Left renal cortex interstitium (tissue), 4 donors: ENCODE measurements at places on chromosomes 11 and 22. TPM values are rescaled to one million over a fixed set of nuclear protein-coding genes. Genes with fewer than 3 reads are reported as not detected.
A peak's percentile ranks its signal among the peaks of the same experiment; 100 is the strongest.

GRCh38 chr22:29609139-29609538 lies 5.7 kb downstream of the NF2 start:
- no peak for DNase-seq

DNA sequence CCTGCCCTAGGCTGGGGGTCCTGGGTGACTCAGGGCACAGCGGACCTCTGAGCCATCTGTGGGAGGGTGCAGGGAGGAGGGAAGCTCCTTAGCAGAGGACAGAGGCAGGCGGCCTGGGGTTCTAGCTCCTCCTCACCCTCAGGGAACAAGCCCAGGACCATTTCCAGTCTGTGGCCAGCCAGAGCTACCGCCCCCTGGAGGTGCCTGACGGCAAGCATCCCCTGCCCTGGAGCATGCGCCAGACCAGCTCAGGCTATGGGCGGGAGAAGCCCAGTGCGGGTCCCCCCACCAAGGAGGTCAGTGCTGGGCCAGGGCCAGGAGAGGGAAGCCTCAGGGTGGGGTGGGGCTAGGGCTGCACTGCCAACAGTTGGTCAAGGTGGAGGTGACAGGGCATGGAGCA lies 26.0 kb upstream of the LRRC10B start:
- no peak for DNase-seq

DNA sequence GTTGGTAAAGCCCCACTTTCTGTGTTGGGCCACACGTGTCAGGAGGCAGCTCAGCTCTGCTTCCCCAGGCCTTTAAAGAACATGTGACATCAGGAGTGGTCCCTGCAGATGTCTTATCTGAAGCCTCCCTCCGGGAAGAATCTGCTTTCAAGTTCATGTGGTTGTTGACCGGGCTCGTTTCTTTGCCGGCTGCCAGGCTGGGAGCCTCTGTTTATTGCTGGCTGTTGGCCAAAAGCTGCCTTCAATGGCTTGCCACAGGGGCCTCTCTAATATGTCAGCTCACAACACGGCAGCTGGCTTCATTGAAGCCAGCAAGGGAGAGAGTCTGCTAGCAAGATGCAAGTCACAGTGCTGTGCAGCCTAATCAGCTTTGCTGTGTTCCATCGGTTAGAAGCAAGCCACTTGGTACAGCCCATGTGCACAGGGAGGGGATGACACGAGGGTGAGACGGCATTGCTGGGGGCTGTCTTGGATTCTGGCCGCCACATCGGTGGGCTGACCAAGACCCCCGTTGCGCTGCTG lies 14.6 kb downstream of the MRGPRF start:
- no peak for DNase-seq

GRCh38 chr11:33320016-33320813 lies 63.0 kb downstream of the HIPK3 start:
- no peak for DNase-seq

- DNase-seq: no peak
These were observed 15.6 kb downstream of the PANX1 start for GRCh38 chr11:94144216-94144615.

- no peak for DNase-seq
These were observed 513.1 kb downstream of the MIAT start for GRCh38 chr22:27170491-27170890.

DNA sequence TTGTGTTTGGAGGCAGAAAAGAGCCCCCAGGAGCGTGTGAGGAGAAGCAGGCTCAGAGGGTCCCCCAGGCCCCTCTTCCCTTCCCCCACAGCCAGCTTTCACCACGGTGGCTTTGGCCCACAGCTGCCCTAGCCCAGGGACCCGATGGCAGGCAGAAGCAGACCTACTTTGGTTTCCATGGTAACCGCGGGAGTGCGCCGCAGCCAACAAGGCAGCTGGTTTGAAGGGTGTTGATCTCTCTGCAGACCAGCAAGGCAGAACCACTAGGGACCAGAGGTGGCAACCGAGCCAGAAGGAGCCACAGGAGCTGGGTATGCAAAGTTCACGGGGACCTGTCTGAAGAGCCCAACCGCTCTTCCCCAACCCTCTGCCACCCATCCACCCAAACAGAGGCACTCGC lies 69.4 kb downstream of the BUD13 start:
- no peak for DNase-seq

- no peak for DNase-seq
These were observed 6.5 kb downstream of the RBFOX2 start for GRCh38 chr22:36022162-36022561.

- no peak for DNase-seq
These were observed 147.1 kb downstream of the CHST1 start for GRCh38 chr11:45518141-45518832.

- DNase-seq: no peak
These were observed 53.2 kb upstream of the NECTIN1 start for GRCh38 chr11:119782006-119782738.

- no peak for DNase-seq
These were observed 8.3 kb downstream of the FDX1 start for GRCh38 chr11:110438017-110438416.

GRCh38 chr11:76334826-76335389 lies 46.0 kb downstream of the THAP12 start:
- DNase-seq: no peak

GRCh38 chr11:44926036-44926435 lies 24.6 kb downstream of the TP53I11 start:
- no peak for DNase-seq

GRCh38 chr22:37448516-37449127 lies 21.3 kb upstream of the ELFN2 start:
- no peak for DNase-seq

DNA sequence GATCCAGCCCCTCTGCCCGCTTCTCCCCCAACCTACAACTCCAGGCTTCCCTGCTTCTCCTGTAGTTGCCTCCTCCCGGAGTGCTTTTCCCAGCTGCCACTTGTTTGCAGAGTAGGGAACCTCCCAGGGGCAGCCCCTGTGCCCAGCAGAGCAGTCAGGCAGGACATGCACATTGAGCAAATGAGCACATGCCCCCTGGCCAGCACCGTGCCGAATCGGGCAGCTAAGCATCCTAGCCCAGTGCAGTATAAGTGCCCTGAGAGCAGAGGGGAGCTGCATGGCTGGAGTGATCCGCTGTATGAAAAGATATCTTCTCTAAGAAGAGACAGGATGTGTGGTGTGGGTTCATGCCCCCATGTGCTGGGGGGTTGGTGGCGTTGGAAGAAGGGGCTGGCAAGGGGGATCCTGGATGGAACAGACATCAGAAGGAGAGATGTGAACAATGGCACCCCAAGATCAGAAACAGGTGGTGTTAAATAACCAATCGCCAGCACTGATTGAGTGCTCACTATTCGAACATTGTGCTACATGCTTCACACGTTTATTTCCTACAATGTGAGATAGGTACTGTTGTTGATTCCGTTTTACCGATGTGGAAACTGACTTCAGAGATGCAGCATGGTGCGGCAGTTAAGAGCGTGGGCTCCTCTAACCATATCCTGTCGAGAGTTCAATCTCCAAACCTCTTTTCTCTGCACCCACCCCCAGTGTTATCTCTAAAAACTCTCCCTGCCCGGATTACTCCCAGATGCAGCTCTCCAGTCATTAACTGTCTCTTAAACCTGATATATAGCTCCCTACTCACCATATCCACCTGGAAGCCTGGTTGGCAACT lies 1.2 kb downstream of the AIP start:
- DNase-seq: no peak

DNA sequence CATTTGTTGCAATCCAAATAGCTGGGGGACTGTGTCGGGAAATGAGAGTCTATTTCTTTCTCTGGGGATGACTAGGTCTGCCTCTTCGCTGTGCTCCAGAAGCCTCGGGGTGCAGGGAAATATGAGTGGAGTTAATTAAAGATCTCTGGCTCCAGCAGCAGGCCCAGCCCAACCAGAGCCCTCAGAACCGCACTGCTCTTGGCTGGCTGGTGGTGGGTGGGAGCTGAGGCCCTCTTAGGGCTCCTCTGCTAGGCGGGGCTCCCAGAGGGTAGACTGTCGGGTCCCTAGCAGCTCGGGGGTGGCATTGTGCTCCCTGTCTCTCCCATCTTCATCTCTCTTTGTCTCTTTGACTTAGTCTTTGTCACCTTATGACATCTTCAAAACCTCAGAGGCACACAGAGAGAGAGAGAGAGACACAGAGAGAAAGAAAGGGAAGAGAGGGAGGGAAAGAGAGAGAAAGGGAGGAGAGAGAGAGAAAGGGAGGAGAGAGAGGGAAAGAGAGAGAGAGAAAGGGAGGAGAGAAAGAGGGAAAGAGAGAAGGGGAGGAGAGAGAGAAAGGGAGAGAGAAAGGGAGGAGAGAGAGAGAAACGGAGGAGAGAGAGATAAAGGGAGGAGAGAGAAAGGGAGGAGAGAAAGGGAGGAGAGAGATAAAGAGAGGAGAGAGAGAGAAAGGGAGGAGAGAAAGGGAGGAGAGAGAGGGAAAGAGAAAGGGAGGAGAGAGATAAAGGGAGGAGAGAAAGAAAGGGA lies 20.2 kb downstream of the MPPED1 start:
- no peak for DNase-seq

DNA sequence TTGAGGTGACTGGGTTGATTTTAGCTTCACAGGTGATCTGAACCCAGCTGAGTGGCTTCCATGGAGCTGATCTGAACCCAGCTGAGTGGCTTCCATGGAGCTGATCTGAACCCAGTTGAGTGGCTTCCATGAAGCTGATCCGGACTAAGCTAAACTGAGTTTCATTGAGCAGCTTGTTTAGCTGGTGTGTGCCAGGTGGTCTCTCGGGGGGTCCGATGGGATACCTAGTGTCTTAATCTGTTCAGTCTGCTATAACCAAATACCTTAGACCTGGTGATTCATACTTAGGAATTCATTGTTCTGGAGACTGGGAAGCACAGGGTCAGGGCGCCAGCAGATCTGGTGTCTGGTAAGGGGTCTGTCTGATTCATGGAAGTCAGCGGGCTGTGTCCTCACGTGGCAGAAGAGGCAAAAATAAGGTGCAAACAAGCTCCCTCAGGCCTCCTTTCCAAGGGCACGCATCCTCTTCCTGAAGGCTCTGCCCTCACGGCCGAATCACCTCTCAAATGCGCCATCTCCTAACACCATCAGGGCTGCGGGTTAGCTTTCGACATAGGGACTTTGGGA lies 52.5 kb upstream of the KCNQ1OT1 start:
- DNase-seq: no peak

DNA sequence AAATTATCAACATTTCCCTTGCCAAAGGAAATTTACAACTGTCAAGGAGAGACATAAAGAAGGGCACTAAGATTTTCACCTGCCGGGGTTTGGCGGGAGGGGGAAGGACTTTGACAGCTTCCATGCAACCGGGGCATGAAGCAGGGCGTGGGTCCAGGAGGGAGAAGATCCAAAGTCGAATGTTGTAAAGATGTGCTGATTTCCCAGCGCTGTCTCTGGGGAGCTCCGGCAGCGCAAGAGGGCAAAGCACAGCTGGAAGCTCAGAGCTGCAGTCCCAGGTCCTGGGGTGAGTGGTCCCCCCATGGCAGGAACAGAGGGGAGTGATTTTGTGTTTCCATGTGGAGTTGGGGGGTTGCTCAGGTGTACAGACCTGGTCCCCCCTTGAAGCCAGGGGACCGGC lies at the start of gene MS4A10:
TSS of gene MS4A10 (plus strand) at position 198 of the 400 bp plus-strand sequence. CDS start 5,003 bp downstream, outside the sequence.
- no peak for DNase-seq

GRCh38 chr11:80349997-80350396 lies 909.2 kb upstream of the TENM4 start:
- DNase-seq: no peak

- DNase-seq: no peak
These were observed 2.9 kb downstream of the BCR start for GRCh38 chr22:23183061-23183698.

- DNase-seq: peak; percentile 57
These were observed 18.2 kb downstream of the ADM start for GRCh38 chr11:10322830-10323792.

GRCh38 chr22:28958611-28959010 lies 75.2 kb downstream of the ZNRF3 start:
- no peak for DNase-seq

DNA sequence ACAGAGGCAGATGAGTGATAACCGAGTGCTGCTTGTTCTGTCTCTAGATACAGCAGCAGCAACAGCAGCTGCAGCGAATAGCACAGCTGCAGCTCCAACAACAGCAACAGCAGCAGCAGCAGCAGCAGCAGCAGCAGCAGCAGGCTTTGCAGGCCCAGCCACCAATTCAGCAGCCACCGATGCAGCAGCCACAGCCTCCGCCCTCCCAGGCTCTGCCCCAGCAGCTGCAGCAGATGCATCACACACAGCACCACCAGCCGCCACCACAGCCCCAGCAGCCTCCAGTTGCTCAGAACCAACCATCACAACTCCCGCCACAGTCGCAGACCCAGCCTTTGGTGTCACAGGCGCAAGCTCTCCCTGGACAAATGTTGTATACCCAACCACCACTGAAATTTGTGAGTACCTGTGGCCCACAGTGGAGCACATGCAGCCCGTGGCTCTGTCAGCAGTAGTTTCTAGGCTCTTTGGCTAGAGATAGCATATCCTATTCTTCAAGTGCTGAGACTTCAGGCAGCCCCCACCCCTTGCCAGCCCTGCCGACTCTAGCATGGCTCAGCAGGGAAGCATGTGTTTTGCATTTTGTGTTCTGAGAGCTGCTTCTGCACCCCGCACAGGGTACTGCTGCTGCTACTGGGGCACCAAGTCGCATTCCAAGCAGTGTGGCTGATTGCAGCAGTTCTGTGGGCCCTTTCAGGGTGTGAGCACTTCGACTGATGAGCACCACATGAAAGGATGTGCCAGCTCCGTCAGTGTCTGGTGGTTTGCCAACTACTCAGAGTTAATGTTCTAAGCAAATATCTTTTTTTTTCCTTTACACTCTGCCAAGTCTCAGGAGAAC lies 59.2 kb downstream of the MED15 start:
- DNase-seq: no peak

DNA sequence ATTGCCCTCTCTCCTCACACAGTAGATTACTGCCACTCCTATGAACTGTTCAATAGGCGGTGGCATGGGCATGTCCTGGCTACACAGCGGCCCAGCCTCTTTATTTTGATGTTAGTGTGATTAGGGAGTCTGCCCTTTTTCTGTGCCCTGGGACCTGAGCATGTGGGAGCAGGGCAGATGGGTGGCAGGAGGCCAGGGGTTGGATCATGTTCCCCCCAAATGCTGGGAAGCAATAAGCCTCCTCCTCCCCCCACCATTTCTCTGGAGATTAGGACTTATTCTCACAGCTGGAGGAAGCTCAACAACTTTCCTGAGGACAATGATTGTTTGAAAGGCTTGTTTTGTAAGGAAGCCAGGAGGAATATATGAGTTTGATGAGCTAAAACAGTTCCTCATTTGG lies 848 bp downstream of the HEPN1 start:
- no peak for DNase-seq

GSTT2B gene
- polyA plus RNA-seq: 23.8 TPM

SCUBE2 gene
- 7.9 TPM for polyA plus RNA-seq

SYCE3 gene
- not detected for polyA plus RNA-seq

POU2AF2 gene
- polyA plus RNA-seq: not detected

YPEL1 gene
- polyA plus RNA-seq: 17.6 TPM

PHOX2A gene
- polyA plus RNA-seq: not detected

F2 gene
- 0.27 TPM for polyA plus RNA-seq

OR52I2 gene
- polyA plus RNA-seq: not detected

ANKRD42 gene
- polyA plus RNA-seq: 20.3 TPM

PIH1D2 gene
- 7.6 TPM for polyA plus RNA-seq

TSPAN18 gene
- 56.2 TPM for polyA plus RNA-seq

SORL1 gene
- 57.9 TPM for polyA plus RNA-seq

LTBP3 gene
- polyA plus RNA-seq: 182 TPM

TPBGL gene
- polyA plus RNA-seq: 0.20 TPM

KRTAP5-7 gene
- 0.25 TPM for polyA plus RNA-seq
